ENCODE measurements at places on chromosomes 13 and 19.

DNA sequence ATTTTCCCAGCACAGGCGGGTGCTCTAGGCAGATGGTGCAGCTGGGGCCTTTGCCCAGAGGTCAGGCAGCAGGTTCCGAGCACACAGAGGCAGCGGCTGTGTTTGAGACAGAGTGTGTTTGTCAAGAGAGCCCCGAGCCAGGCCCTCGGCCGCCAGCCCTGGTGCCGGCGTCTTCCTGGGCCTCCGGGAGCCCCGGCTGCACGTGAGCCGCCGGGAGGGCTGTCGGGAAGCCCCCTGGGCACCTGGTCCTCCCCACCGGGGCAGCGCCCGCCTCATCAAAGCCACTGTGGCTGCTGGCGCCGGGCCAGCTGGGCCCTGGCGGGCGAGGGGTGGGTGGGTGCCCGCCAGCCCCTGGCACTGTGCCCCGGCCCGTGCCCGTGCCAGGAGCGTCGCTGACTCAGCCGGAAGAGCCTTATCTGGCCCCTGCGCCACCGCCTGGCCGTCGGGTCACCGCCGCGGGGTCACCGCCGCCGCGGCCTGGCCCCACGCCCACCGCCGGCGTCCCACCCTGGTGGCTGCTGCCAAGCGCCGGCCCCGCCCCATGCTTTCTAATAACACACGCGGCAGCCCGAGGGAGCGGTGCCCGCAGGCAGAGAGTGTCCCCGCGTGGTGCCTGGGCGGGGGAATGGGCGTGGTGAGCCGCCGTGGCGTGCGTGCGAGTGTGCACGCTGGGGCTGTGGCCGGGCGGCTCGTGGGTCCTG, 14.9 kb downstream of the ARID3A start:
- no peak for DNase-seq

DNA sequence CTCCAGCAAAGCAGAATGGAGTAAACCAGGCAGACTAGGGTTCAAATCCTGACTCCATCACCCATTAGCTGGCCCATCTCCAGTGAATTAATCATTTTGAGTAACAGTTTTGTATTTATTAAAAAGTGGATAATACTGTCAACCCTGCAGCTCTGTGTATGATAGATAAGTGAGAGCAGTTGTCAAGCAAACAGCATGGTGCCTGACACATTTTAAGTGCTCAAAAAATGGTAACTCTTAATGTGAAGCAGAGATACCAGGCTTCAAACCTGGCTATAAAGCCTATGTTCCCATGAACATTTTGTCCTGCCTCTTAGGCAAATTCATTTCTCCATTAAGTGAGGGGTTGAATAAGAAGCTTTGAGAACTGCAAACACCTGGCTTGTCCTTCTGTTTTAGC, 409.6 kb downstream of the TBC1D4 start:
- DNase-seq, result no peak

DNA sequence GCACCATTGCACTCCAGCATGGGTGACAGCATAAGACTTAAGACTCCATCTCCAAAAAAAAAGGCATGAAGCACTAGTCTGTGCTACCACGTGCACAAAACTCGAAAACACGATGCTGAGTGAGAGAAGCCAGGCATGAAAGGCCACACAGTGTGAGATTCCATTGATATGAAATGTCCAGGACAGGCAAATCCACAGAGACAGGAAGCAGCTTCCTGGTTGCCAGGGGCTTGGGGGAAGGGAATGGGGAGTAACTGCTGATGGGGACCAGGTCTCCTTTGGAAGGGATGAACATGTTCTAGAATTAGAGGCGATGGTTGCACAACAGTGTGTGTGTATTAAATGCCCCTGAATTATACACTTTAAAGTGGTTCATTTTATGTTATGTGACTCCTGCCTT, 15.9 kb upstream of the JUND start:
- no peak for DNase-seq

- peak; percentile 19 for DNase-seq
These were observed 1.3 kb downstream of the EXOSC8 start for GRCh38 chr13:37001921-37002250.

DNA sequence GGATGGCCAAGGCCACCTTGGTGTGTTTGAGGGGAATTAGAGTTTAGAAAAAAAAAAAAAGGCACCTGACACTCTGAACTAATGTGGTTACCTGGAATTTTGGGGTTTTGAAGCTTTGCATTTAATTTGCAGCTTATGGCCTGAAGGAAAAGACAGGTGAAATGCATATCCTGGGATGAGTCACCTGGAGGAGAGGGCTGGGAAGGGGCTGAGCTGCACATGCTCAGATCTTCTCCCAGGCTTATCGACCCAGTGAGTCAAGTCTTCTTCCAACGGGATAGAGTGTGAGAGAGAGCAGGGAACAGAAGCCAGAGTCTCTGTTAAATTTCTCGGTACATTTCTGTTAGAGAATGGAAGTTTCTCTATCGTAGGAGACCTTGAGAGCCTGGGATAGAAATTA, 29.7 kb upstream of the ALOX5AP start:
- no peak for DNase-seq

Measured in OCI-LY7 (cell line).